ENCODE measurements at places on chromosomes 5 and 9.

- no peak for DNase-seq
Measured at GRCh38 chr9:113872485-113873143, 3.5 kb upstream of the ZNF618 start.

DNA sequence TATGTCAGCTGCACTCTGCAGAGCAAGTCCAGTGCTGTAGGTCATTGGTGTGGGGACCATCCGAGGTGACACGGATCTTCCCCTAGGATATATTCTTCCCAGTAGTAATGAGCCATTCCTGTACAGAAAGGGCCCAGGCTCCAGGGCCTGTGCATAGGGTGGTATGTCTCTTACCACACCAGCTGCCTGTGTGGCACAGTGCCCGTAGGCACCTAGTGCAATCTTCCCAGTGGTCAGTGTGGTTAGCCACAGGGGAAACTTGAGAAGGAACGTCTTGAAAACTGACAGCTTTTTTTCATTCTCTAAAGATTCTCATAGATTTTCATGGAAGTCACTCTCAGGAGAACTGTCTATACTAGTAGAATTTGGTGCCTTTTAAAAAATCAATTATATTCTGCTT is 39.8 kb downstream of the CYSTM1 start:
- no peak for DNase-seq

- no peak for DNase-seq
Measured at GRCh38 chr5:2752059-2752820, 763 bp upstream of the IRX2 start.

- DNase-seq: no peak
Measured at GRCh38 chr9:21155501-21155900, 11.0 kb downstream of the IFNA21 start.

- no peak for DNase-seq
Measured at GRCh38 chr5:84524491-84524890, 139.8 kb upstream of the EDIL3 start.

DNA sequence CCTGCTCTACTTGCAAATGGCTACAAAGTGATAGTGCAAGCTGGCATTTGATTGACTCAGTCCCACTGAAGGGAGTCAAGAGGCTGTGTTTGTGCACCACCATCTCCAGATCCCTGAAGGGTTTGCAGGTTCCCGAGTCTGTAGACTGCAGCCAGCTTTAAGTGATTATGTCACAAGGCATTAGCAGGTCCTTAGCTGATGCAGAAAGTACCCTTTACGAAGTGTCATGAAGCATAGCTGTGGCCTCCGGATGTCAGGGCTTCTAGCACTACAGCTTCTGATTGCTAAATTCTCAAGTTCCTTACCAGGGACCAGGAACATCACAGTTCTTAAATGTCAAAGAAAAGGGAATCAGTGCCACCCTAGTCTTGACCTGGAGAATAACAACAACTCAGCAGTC is 311.3 kb upstream of the TRPC7 start:
- DNase-seq: no peak
